Stromal cell of bone marrow (primary cell): ENCODE measurements at places on chromosomes 1 and 21.

GRCh38 chr1:199512037-199512710 lies 515.3 kb upstream of the NR5A2 start:
- DNase-seq: no peak

GRCh38 chr21:21968810-21969209 lies 970.6 kb downstream of the NCAM2 start:
- no peak for DNase-seq

- DNase-seq: no peak
These were observed 171.3 kb upstream of the NRIP1 start for GRCh38 chr21:15236111-15236510.

DNA sequence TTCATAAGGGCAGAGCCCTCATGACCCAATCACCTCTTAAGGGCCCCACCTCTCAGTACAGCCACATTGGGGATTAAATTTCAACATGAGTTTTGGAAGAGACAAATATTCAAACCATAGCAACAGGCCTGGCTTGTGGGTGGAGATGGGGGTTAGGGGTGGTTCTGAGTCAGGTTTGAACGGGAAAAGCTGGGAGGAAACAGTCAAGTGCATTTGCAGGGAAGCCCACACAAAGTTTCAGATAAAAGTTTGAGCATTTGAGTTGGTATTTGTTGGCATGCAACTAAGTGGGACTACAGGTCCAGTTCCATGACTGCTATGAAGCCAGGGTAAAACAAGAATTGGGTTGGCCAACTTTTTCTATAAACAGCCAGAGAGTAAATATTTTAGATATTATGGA lies 21.0 kb upstream of the PADI2 start:
- DNase-seq: peak; percentile 38

GRCh38 chr1:182600036-182600713 lies 4.0 kb downstream of the RGS16 start:
- DNase-seq: no peak

GRCh38 chr1:27887215-27888021 lies 15.1 kb downstream of the THEMIS2 start:
- DNase-seq: no peak
